ENCODE measurements at places on chromosomes 7 and 10.

- peak overlapping the region; percentile 85 for H3K27ac ChIP-seq
- DNase-seq = peak; percentile 69
- peak overlapping the region; percentile 90 for H3K4me3 ChIP-seq
These were observed 1.5 kb downstream of the IL15RA start for GRCh38 chr10:5975641-5976473.

- H3K36me3 ChIP-seq = no peaks in the 10 kb centered on the region
- no peak overlapping the region for H3K4me3 ChIP-seq
- H3K27me3 ChIP-seq = peaks cover 1% of the 10 kb centered on the region
These were observed 193.5 kb upstream of the NEBL start for GRCh38 chr10:21090609-21091082.

DNA sequence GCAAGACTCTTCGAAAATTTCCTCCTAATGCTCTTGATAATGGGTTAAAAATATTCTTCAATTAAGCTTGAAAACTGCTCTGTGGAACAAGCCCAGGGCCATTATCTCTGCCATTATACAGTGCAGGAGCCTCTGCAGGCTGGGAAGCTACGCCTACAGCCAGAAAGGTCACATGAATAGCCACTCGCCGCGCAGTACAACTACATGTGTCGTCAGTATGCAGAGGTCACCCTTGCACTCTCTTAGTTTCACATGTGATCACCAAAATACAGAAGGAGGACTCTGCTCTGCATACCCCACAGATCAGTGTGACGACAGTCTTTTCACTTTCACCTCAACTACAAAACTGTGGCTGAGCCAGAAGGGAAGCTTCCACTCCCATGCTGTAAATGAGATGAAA lies 141.8 kb upstream of the C1QL3 start:
- H3K4me1 ChIP-seq = peaks cover 12% of the 10 kb centered on the region
- H3K27me3 ChIP-seq = no peaks in the 10 kb centered on the region
- no peak for DNase-seq
- H3K4me3 ChIP-seq = no peak overlapping the region
- no peaks in the 10 kb centered on the region for H3K36me3 ChIP-seq

DNA sequence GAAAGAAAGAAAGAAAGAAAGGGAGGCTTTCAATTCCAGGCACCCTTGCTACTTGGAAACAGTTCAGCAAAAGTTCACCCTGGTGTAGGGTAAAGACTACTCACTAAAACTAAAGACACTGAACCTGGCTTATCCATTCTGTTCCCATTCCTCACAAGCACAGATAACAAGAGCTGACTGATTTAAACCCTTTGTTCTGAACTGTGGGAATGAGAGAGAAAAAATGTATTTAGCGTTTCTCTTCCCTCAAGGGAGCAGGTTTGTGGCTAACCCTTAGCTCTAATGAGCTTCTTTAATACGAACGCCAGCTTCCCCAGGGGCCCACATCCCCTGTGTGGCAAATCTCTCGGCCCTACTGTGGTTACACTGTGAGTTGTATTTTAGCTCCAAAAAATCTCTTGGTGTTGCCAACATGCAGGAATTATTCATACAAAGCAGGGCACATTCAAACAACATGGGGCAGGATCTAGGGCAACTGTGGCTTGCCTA lies 23.3 kb downstream of the PRTFDC1 start:
- H3K27me3 ChIP-seq = peaks cover 6% of the 10 kb centered on the region
- H3K36me3 ChIP-seq = no peaks in the 10 kb centered on the region
- DNase-seq = no peak
- no peaks in the 10 kb centered on the region for H3K4me1 ChIP-seq

DNA sequence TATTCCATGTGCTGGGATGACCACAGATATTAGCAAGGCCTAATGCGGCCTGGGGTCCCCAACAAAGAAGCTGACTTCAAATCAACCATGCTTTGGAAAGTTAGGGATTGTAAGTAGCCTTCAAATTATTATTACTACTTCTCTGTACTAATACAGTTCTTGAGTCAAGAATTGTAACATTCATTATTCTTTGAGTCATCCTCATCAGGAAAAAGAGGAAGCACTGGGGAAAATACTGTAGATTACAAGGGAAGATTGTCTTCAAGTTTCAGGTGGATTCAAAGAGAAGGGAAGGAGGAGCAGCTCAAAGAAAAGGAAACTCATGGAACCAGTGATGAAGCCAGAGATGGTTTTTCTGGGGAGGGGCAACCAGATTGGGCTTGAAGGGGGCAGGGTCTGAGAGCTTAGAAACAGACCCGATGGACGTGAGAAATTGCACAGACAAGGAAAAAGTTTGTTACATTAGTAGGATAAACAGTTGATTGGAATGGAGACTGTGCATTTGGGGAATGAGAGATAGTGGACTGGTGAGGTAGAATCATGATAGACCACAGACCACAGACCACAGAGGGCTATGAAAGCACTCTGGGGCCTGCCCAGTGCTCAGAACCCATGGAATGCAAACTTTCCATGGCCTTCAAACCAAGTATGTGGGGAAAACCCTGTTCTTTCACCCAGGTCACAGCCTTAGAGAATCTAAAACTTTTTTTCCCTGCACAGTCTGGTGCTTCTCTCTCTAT lies 209.9 kb downstream of the ZNF365 start:
- no peak for DNase-seq
- peaks cover 8% of the 10 kb centered on the region for H3K27me3 ChIP-seq
- H3K4me3 ChIP-seq = no peak overlapping the region
- peaks cover 5% of the 10 kb centered on the region for H3K4me1 ChIP-seq
- H3K36me3 ChIP-seq = no peaks in the 10 kb centered on the region
- no peak overlapping the region for H3K27ac ChIP-seq

- DNase-seq = no peak
- peaks cover 62% of the 10 kb centered on the region for H3K36me3 ChIP-seq
- H3K27ac ChIP-seq = no peak overlapping the region
- peaks cover 52% of the 10 kb centered on the region for H3K4me1 ChIP-seq
These were observed 5.0 kb downstream of the CALHM2 start for GRCh38 chr10:103447187-103447586.

DNA sequence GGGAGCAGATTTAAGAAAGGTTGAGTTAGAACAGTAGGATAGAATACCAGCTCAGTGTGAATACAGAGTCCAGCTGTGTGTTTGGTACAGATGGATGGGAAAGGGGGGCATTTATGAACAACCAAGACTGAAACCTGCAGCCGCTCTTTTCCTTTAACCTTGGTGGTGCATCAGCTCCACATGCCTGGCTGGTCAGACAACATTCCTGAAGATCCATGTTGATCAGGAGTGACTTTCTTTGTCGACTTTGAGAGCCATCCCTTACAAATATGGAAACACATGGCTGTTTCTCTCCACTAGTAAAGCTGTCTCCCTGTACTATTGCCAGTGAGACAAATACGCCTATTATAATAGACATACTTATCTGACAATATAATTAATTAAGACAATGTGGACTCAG lies 476.5 kb upstream of the IGFBP3 start:
- H3K36me3 ChIP-seq = no peaks in the 10 kb centered on the region
- H3K4me3 ChIP-seq = no peak overlapping the region
- no peak for DNase-seq
- no peaks in the 10 kb centered on the region for H3K4me1 ChIP-seq
- H3K27me3 ChIP-seq = no peaks in the 10 kb centered on the region

DNA sequence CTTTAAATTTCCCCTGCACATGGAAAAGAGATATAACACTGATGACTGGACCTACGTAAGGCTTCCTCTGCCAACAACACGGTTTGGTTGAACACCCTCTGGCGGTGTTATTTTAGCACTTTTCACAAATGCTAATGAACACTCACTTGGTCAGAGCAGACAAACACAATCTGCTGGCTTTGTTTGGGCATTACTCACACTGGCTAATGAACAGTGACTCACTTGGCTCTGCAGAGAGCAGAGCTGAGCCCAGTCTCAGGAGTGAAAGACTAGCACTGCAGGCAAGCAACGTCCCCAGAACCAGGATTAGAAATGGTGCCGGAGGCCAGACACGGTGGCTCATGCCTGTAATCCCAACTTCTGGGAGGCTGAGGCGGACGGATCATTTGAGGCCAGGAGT lies 430.8 kb downstream of the PLXNA4 start:
- no peaks in the 10 kb centered on the region for H3K4me1 ChIP-seq
- H3K36me3 ChIP-seq = no peaks in the 10 kb centered on the region
- H3K27me3 ChIP-seq = no peaks in the 10 kb centered on the region
- no peak overlapping the region for H3K27ac ChIP-seq
- no peak for DNase-seq

GRCh38 chr10:79353000-79353406 lies 5.7 kb downstream of the PPIF start:
- peaks cover 66% of the 10 kb centered on the region for H3K4me1 ChIP-seq
- H3K4me3 ChIP-seq = no peak overlapping the region
- H3K36me3 ChIP-seq = peaks cover 71% of the 10 kb centered on the region
- H3K27ac ChIP-seq = no peak overlapping the region
- DNase-seq = no peak
- H3K27me3 ChIP-seq = no peaks in the 10 kb centered on the region

GRCh38 chr7:128055637-128056036 lies 24.4 kb upstream of the LRRC4 start:
- H3K36me3 ChIP-seq = peaks cover 8% of the 10 kb centered on the region
- no peak overlapping the region for H3K4me3 ChIP-seq
- H3K27ac ChIP-seq = no peak overlapping the region
- no peaks in the 10 kb centered on the region for H3K27me3 ChIP-seq
- H3K4me1 ChIP-seq = peaks cover 42% of the 10 kb centered on the region
- no peak for DNase-seq

DNA sequence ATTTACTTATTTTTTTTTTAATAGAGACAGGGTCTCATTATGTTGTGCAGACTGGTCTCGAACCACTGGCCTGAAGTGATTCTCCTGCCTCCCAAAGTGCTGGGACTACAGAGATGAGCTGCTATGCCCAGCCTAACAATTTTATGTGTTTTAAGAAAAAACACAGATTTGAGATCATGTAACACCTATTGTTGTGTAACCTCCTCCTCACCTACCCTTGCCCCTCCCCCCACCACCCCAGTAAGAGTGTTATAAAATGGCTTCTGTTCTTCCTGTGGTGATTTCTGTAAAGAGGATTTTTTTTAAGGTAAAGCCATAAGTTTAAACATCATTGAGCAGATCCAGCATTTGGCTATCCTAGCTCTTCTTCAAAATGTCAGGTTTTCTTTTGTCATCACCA lies 7.6 kb downstream of the ARMC10 start:
- H3K4me3 ChIP-seq = no peak overlapping the region
- H3K27me3 ChIP-seq = no peaks in the 10 kb centered on the region
- H3K4me1 ChIP-seq = peaks cover 9% of the 10 kb centered on the region
- H3K36me3 ChIP-seq = peaks cover 11% of the 10 kb centered on the region
- H3K27ac ChIP-seq = no peak overlapping the region
- DNase-seq = no peak

- no peak for DNase-seq
- H3K36me3 ChIP-seq = peaks cover 22% of the 10 kb centered on the region
- no peak overlapping the region for H3K4me3 ChIP-seq
- peaks cover 44% of the 10 kb centered on the region for H3K4me1 ChIP-seq
These were observed 12.9 kb upstream of the VIM start for GRCh38 chr10:17214971-17215781.

DNA sequence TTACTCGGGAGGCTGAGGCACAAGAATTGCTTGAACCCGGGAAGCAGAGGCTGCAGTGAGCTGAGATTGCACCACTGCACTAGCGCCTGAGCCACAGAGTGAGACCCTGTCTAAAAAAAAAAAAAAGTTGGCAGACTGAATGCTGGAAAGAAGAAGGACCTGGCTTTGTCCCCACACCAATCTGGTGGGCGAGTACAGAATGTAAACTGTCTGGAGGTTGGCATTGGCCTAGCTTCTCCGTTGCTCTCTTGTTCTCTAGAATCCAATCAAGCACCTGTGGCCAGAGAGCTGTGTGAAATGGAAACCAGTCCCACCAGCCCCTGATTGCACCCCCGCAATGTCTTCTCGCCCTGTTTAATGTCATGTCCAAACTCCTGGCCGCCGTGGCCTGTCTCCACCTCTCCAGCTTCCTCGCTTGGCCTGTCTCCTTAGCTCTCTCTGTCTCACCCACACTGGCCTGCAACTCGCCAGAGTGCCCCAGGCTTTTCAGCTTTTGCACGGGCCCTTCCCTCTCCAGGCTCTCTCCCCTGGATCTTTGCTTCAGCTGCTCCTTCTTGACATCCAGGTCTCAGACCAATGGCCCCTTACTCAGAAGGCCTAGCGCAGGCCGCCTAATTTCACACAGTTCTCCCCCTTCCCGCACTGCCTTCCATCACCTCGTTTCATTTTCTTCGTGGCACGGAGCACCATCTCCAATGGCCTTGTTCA lies 670 bp upstream of the AGK start:
- peak overlapping the region; percentile 91 for H3K4me3 ChIP-seq
- H3K27me3 ChIP-seq = no peaks in the 10 kb centered on the region
- peaks cover 43% of the 10 kb centered on the region for H3K4me1 ChIP-seq

GRCh38 chr10:621513-621912 lies 68.0 kb downstream of the DIP2C start:
- no peaks in the 10 kb centered on the region for H3K36me3 ChIP-seq
- peaks cover 15% of the 10 kb centered on the region for H3K27me3 ChIP-seq
- no peaks in the 10 kb centered on the region for H3K4me1 ChIP-seq
- H3K4me3 ChIP-seq = no peak overlapping the region
- no peak overlapping the region for H3K27ac ChIP-seq

GRCh38 chr7:102873470-102874165 lies 39.2 kb upstream of the LRRC17 start:
- H3K4me3 ChIP-seq = no peak overlapping the region
- H3K27ac ChIP-seq = no peak overlapping the region
- peaks cover 3% of the 10 kb centered on the region for H3K36me3 ChIP-seq
- H3K4me1 ChIP-seq = peaks cover 34% of the 10 kb centered on the region
- no peak for DNase-seq
- H3K27me3 ChIP-seq = no peaks in the 10 kb centered on the region

- H3K4me3 ChIP-seq = peak overlapping the region; percentile 70
- H3K36me3 ChIP-seq = peaks cover 1% of the 10 kb centered on the region
- H3K27me3 ChIP-seq = peaks cover 58% of the 10 kb centered on the region
- no peak for DNase-seq
- H3K27ac ChIP-seq = no peak overlapping the region
These were observed 607 bp upstream of the SMO start for GRCh38 chr7:129187681-129188371.

DNA sequence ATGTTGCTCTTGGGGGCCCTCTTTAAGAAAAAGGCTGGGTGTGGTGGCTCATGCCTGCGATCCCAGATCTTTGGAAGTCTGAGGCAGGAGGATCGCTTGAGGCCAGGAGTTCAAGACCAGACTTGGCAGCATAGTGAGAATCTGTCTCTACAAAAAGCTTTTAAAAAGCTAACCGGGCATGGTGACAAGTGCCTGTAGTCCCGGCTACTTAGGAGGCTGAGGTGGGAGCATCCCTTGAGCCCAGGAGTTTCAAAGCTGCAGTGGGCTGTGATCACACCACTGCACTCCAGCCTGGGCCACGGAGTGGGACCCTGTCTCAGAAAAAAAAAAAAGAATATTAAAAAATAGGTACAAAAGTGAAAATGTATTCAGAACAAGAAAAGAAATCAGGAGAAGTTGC lies 38.1 kb upstream of the SLC39A12 start:
- H3K27ac ChIP-seq = no peak overlapping the region
- no peaks in the 10 kb centered on the region for H3K4me1 ChIP-seq
- H3K4me3 ChIP-seq = no peak overlapping the region
- no peaks in the 10 kb centered on the region for H3K36me3 ChIP-seq
- no peaks in the 10 kb centered on the region for H3K27me3 ChIP-seq

- no peak overlapping the region for H3K4me3 ChIP-seq
- H3K27ac ChIP-seq = no peak overlapping the region
- peak; percentile 29 for DNase-seq
- H3K4me1 ChIP-seq = peaks cover 8% of the 10 kb centered on the region
These were observed 25.2 kb upstream of the OPTN start for GRCh38 chr10:13074563-13075451.
